ENCODE measurements at places on chromosomes 4 and X. TPM values are rescaled to one million over a fixed set of nuclear protein-coding genes. Genes with fewer than 3 reads are reported as not detected.
A peak's percentile ranks its signal among the peaks of the same experiment; 100 is the strongest.

Gene ELK1
- 38.9 TPM for total RNA-seq

Gene UGDH
- 3.5 TPM for total RNA-seq

Gene SOD3
- not detected for total RNA-seq

Gene TLR3
- 0.47 TPM for total RNA-seq

Gene PRPS2
- 13.2 TPM for total RNA-seq

Gene SSX4
- not detected for total RNA-seq

Gene CAPN6
- total RNA-seq, result not detected

Gene TLR1
- total RNA-seq, result 16.3 TPM

DNA sequence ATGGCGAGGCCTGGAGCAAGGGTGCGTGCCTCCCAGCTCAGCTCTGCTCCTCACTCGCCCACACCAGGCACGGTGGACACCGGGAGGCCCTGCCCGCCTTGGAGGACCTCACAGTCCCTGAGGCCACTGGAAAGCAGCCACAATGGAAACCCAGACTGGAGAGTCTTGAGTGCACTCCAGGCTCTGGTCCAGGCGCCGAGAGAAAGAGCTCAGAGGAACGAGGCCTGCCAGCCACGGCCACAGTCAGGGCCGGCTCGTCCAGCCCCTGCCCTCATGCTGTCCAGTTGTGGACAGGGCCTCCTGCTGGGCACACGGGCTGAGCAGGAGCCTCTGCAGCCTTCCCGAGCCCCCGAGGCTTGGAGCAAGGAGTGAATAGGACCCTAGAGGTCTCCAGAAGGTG lies 53.3 kb upstream of the GRPEL1 start:
- DNase-seq, result no peak
- H3K36me3 ChIP-seq, result no peaks in the 10 kb centered on the region
- H3K4me3 ChIP-seq, result no peak overlapping the region
- H3K27me3 ChIP-seq, result peaks cover 8% of the 10 kb centered on the region
- no peaks in the 10 kb centered on the region for H3K4me1 ChIP-seq

- no peak overlapping the region for H3K4me3 ChIP-seq
- DNase-seq, result no peak
- H3K27me3 ChIP-seq, result no peaks in the 10 kb centered on the region
- H3K27ac ChIP-seq, result no peak overlapping the region
- H3K36me3 ChIP-seq, result no peaks in the 10 kb centered on the region
- H3K4me1 ChIP-seq, result no peaks in the 10 kb centered on the region
Observed at GRCh38 chr4:85741921-85742591, 267.1 kb downstream of the ARHGAP24 start.

DNA sequence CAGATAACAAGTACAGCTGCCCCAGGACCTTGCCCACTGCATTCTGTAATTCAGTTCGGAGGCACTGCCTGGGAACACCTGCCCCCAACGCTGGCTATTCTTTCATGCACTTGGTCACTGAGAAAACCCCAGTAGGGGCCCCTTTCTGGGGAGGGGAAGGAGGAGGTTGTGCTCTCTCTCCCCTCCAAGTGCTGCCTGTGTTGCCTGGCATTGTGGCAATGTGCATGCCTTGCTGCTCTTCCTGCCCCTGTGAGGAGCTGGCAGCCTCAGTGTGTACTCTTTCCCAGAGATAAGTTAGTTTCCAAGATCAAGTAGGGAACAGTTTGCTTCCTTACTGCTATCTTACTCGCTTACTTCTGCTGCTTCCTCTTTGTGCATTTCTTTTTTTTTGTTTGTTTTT lies 90.8 kb downstream of the AASDH start:
- no peak overlapping the region for H3K27ac ChIP-seq
- H3K4me3 ChIP-seq, result no peak overlapping the region
- no peaks in the 10 kb centered on the region for H3K36me3 ChIP-seq
- H3K4me1 ChIP-seq, result peaks cover 5% of the 10 kb centered on the region

DNA sequence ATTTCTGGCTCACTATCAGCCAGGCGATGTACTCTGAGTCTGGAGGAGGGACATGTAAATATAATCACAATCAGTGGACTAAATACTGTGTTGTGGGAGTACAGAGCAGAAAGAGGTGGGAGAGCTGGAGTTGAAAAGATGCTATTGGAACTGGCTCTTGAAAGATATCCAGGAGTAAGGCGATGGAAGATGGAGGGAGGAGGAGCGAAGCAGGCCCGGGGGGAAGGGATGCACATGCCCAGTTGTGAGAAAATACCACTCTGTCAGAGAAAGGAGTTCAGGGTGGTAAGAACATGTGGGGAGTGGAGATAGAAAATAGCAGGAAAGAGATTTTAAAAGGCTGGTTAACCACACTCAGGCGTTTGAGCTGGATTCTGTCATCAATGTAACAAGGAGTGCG lies 216.9 kb upstream of the ETNPPL start:
- no peaks in the 10 kb centered on the region for H3K27me3 ChIP-seq
- H3K4me1 ChIP-seq, result no peaks in the 10 kb centered on the region
- no peak overlapping the region for H3K4me3 ChIP-seq
- DNase-seq, result no peak

- DNase-seq, result no peak
- no peak overlapping the region for H3K27ac ChIP-seq
- H3K4me3 ChIP-seq, result no peak overlapping the region
Observed at GRCh38 chrX:261919-262352, 19.2 kb upstream of the PLCXD1 start.

- H3K27ac ChIP-seq, result no peak overlapping the region
- no peaks in the 10 kb centered on the region for H3K36me3 ChIP-seq
- H3K27me3 ChIP-seq, result no peaks in the 10 kb centered on the region
- no peaks in the 10 kb centered on the region for H3K4me1 ChIP-seq
Observed at GRCh38 chr4:113181289-113182007, 132.0 kb downstream of the ANK2 start.

DNA sequence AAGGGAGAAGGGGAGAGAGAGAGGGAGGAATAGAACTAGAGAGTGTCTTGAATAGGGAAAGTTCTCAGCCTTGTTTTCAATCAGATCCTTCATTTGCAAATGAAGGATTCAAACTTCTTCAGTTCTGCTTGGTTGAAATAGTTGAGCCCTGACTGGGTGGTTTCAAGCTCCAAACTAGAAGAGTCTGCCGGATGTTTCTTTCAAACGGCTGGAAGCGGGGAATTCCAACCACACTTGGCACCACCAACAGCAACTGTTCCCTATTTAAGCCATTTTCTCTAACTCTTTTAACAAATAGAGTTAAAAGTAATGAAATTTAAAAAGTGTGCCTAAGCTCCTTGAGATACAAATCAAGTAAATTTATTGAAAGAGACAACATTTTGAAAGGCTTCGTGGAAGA lies 67.5 kb upstream of the DDX60 start:
- H3K27ac ChIP-seq, result no peak overlapping the region
- H3K36me3 ChIP-seq, result peaks cover 70% of the 10 kb centered on the region
- DNase-seq, result no peak

DNA sequence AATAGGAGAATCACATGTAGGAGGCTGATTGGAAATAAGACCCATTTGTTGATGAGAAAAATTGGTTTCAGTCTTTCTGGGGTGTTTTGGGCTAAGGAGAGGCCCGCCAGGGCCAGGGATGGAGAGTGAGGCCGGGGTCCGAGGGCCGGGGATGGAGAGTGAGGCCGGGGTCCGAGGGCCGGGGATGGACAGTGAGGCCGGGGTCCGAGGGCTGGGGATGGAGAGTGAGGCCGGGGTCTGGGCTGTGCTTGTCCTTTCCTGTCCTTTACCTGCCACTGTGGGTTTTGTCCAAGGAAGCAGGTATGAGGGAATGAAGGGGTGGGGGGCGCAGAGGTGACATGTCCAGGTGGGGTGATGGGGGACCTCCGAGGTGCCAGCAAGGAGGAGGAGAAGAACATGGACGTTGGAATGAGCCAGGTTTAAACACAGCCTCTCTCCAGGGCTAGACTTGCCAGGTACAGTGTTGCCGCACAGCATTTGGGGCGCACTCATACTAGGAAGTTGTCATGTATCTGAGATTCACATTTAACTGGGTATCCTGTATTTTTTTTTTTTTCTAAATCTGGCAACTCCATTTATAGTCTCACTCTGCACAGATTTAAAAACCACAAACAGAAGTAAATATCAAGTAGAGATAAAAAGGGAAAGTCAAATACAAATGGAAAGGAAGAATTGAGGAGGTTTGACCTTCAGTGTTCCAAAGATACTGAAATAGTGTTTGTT lies 8.8 kb downstream of the RGS12 start:
- peak overlapping the region; percentile 43 for H3K4me3 ChIP-seq
- no peaks in the 10 kb centered on the region for H3K36me3 ChIP-seq
- no peak overlapping the region for H3K27ac ChIP-seq
- peak; percentile 59 for DNase-seq
- no peaks in the 10 kb centered on the region for H3K27me3 ChIP-seq
- peaks cover 52% of the 10 kb centered on the region for H3K4me1 ChIP-seq

GRCh38 chrX:7028246-7028645 lies 119.3 kb upstream of the STS start:
- no peak overlapping the region for H3K27ac ChIP-seq
- H3K4me1 ChIP-seq, result no peaks in the 10 kb centered on the region
- H3K36me3 ChIP-seq, result no peaks in the 10 kb centered on the region

DNA sequence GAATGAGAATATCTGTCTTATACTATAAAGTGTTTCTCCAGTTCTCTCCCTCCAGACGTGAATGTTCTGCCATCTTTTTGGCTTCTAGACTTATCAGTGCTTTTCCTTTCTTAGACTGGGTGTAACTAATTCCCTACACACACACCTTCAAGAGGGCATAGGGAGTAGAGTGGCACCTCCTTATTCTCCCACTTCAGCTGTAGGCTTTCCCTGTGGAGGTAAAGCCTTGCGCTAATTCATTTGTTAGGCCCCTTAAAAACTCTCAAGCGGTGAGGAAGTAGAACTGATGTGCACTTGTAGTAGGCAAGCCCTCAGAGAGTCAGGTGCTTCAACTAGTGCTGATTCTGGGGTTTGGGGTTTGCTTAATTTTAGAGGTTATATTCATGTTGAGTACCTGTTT lies 10.0 kb downstream of the KLHL2 start:
- no peak overlapping the region for H3K27ac ChIP-seq
- H3K27me3 ChIP-seq, result no peaks in the 10 kb centered on the region
- peaks cover 5% of the 10 kb centered on the region for H3K4me1 ChIP-seq
- H3K4me3 ChIP-seq, result no peak overlapping the region
- DNase-seq, result no peak

- H3K4me1 ChIP-seq, result no peaks in the 10 kb centered on the region
- DNase-seq, result no peak
- no peak overlapping the region for H3K4me3 ChIP-seq
- no peak overlapping the region for H3K27ac ChIP-seq
- H3K36me3 ChIP-seq, result no peaks in the 10 kb centered on the region
Observed at GRCh38 chrX:8244301-8244700, 73.2 kb upstream of the VCX2 start.

GRCh38 chrX:53817548-53817947 lies 131.0 kb upstream of the HUWE1 start:
- DNase-seq, result no peak
- no peaks in the 10 kb centered on the region for H3K4me1 ChIP-seq
- no peak overlapping the region for H3K27ac ChIP-seq
- H3K27me3 ChIP-seq, result no peaks in the 10 kb centered on the region

GRCh38 chr4:159489646-159490045 lies 386.8 kb downstream of the RAPGEF2 start:
- DNase-seq, result no peak
- H3K4me3 ChIP-seq, result no peak overlapping the region
- peaks cover 3% of the 10 kb centered on the region for H3K27me3 ChIP-seq
- H3K36me3 ChIP-seq, result no peaks in the 10 kb centered on the region

DNA sequence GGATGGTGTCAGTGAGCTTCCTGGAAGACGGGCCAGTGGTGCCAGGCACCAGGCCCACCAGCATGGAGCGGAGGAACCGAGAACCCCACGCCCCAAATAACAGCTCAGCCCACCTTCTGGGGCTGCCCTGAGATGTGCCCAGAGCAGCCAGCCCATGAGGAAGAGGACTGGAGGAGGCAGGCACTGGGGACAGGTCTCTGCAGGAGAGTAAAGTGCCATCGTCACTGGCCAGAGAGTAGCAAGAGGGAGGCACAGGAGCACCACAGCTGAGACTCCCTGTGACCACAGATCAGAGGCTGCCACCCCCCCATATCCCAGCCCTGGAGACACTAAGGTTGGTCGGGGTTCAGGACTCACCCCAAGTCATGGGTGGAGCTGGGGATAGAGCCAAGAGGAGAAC lies 63.0 kb downstream of the PPP2R2C start:
- H3K27ac ChIP-seq, result no peak overlapping the region
- H3K36me3 ChIP-seq, result no peaks in the 10 kb centered on the region
- DNase-seq, result no peak

DNA sequence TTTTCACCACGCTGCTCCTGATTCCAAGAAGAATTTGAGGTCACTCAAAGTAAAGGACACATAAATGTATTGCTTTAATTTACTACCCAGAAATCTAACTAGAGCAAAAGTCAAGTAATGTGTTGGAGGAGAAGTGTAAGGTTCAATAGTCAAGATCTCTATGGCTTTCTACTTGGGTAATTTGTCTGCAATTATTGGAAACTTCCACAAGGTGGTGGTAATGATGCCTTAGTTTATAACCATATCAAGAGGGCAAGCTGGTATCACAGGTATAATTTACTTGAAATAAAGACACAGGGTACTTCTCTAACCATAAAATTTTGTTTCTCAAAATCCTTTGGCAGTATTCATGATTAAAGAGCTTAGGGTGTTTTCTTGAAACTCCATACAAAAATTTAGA lies 10.2 kb upstream of the GRIA3 start:
- no peaks in the 10 kb centered on the region for H3K27me3 ChIP-seq
- no peak for DNase-seq
- no peak overlapping the region for H3K4me3 ChIP-seq
- no peaks in the 10 kb centered on the region for H3K36me3 ChIP-seq

DNA sequence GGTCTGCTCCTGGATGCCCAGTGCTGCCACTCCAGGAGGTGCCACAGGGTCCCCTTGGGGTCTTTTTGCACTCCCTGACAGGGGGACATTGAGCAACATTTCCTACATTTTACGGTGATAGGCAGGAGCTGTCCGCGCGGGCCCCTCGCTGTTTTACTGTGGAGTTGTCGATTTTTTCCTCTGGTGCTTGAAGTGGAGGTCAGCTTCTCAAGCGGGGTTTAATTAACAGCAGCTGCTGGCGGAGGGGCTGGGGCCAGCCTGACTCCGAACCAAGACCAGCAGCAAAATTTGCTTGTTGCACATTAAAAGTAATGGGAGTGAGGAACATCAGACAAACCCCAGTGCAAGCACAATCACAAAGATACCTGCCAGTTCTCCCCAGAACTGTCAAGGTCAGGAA lies 13.2 kb upstream of the SH3TC1 start:
- H3K27ac ChIP-seq, result no peak overlapping the region
- H3K4me3 ChIP-seq, result no peak overlapping the region
- no peak for DNase-seq
- H3K4me1 ChIP-seq, result no peaks in the 10 kb centered on the region
- peaks cover 2% of the 10 kb centered on the region for H3K27me3 ChIP-seq

GRCh38 chr4:9891056-9891455 lies 109.6 kb downstream of the DRD5 start:
- no peaks in the 10 kb centered on the region for H3K36me3 ChIP-seq
- no peaks in the 10 kb centered on the region for H3K4me1 ChIP-seq
- no peak overlapping the region for H3K27ac ChIP-seq
- DNase-seq, result no peak
- peaks cover 3% of the 10 kb centered on the region for H3K27me3 ChIP-seq

GRCh38 chrX:108468486-108468885 lies 28.8 kb downstream of the COL4A5 start:
- H3K4me1 ChIP-seq, result no peaks in the 10 kb centered on the region
- no peak overlapping the region for H3K4me3 ChIP-seq
- H3K27ac ChIP-seq, result no peak overlapping the region
- no peaks in the 10 kb centered on the region for H3K27me3 ChIP-seq
- DNase-seq, result no peak
- no peaks in the 10 kb centered on the region for H3K36me3 ChIP-seq
